Inflammatory macrophage treated with lipopolysaccharide for 4 hours (primary cell): ENCODE measurements at places on chromosomes 1 and 21.

DNA sequence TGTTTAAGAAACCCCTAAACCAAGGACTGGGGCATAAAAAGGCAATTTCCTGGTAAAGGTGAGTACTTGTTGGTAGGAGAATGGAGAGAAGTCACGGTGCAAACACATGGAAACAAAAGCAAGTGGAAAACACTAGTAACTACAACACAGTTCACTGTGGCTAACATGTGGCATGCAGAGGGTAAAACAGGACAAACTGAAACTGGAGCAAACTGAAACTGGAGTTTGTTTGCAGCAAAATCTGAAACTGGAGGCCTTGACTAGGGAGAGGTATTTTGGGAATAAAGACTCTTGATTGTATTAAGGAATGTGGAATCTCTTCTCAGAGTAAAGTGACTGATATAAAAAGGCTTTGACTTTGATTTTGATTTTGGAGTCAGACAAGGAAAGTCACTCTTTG is 376.3 kb upstream of the PRMT6 start:
- no peak for DNase-seq

- DNase-seq = no peak
Observed at GRCh38 chr1:201570886-201571624, 32.1 kb downstream of the NAV1 start.

DNA sequence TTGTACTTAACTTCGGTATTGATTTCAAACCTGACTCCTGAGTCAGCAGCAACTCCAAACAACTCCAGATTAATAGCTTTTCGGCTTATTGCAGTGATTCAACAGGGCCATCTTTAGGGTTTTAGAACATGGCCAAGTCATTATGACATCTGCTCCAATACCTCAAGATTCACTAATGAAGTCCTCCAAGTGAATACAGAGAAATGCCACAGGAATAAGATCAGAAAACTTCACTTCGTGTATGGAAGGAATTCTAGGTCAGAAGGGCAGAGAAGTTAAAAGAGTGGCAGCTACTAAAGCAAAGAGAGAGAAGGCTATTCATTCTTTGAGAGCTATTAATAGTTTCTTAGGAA is 7.6 kb upstream of the C1orf116 start:
- DNase-seq = no peak

DNA sequence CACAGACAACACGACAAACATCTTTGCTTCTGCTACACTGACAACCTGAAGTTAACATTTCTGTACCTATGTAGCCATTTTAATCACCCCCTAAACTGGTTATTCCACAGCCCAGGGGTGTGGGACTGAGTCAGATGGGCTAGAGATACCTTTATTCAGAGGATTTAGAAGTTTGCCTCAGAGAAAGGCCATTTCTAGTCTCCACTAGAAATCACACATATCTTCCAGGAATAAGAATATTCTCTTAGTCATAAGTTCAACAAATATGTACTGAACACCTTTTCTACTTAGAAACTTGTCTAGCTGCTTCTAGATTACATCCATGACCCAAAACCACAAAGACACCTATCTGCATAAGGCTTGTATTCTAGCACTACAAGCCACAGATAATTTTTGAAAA is 38.8 kb downstream of the ERG start:
- DNase-seq = no peak

DNA sequence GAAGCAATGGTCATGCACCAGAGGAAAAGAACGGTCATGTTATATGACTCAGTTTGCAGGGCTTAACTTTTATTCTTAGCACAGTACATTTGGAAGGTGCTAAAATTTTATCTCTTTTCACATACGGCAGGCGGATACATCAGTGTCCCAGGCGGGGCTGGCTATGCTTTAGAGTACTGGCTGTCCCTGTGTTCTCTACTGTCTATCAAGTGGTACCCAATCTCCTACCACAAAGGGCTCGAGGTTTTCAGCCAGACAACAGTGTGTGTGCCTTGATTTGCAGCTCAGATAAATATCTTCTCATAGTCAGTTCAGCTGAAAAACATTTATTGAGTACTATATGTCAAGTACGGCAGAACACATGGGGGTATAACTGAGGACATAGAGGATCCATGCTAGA is 65.3 kb downstream of the URB2 start:
- DNase-seq = no peak

DNA sequence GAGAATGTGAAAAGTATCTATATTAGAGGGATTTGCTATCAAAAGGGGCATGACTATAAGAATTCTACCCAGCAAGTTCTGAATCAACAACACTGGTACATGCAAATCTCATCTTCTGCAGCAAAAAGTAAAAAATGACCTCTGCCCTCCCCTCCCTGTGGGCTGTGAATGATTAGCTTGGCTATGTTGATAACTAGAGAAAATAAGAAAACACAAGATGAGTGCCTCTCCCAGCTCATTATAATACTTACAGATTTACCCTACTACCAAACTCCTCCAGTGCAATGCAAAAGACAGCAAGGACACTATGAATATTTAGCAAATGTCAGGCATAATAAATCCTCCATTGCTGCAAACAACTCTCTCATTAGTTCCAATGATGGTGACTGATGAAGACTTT is 102.4 kb downstream of the SLC45A1 start:
- DNase-seq = no peak
